Activated CD8-positive, alpha-beta memory T cell treated with anti-CD3 and anti-CD28 coated beads, Interleukin-2, amount 50 U/mL, for 4 hours (primary cell): ENCODE measurements at places on chromosomes 5 and 9.
A peak's percentile ranks its signal among the peaks of the same experiment; 100 is the strongest.

GRCh38 chr5:14081791-14082190 lies 61.4 kb upstream of the TRIO start:
- no peak for DNase-seq

- no peak for DNase-seq
Observed at GRCh38 chr5:55603922-55604321, 69.2 kb upstream of the PLPP1 start.

DNA sequence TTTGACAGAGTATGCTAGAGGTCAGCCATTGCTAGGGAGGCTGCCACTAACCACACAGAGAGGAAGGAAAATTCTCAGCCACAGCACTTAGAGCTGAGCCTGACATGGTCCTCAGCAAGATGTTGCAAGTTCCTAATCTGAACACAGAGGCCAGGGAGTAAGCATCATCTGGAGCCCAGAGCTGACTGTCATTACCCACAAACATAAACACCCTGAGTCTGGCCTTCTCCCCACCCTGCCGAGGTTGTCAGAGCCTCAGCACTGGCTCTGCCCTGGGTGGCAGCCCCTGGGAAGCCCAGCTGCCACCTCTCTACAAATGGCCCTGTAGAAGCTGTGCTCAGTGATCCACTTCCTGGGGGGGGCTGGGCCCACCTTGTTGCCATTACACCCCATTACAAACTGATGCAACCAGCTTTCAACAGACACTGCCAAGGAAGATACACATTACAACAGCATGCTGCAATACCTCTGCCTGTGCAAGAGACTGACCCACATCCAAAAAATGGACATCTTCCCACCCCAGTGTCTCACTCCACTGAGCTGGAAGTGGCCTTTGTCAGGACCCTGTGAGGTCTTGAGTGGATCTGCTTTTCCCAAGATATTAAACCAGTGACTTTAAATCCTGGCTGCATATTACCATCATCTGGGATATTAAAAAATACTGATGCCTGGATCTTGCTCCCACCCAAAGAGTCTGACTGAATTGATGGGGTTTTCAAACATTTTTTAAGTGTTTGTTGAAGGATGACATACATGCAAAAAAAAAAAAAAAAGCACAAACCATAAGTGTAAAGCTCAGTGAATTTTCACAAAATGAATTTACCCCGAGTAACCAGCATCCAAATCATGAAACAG lies 33.0 kb downstream of the IRF1 start:
- DNase-seq, result peak; percentile 47

DNA sequence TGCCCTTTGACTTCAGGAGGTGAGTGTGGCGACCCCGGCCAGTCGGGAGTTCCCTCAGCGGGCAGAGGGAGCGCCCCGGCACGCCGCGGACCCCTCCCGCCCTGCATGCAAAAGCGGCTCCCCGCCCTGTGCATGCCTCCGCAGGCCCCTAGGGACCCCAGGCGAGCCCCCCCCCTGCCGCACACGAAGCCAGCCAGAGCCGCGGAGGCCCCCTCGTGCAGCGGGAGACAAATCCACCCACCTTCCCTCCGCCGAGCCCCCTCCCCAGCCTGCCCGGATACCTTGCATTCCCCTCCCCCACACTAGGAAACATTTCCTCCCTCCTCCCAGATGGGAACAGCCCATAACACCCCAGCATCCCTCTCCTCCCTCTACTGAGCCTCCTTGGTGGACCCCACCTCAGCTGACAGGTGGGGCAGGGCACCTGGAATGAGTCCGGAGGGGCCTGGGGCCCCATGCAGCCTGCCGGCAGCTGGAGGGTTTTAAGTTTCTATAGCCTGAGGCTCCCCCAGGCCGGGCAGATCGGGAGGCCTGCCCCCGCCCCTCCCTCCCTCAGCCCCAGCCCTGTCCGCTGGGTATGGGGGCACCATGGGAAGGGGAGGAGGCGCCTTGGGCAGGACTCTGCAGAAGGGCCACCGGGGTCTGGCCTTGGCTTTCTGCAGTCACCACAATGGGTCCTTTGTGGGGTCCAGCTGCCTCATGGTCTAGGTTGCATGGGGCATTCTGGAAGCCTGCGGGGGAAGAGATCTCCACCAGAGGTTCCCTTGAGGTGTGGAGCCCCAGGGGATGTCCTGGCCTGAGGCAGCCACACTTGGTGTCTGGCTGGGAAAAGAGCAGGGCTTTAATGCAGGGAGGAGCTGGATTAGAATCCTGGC lies 601 bp downstream of the ERGIC1 start:
- DNase-seq, result no peak

DNA sequence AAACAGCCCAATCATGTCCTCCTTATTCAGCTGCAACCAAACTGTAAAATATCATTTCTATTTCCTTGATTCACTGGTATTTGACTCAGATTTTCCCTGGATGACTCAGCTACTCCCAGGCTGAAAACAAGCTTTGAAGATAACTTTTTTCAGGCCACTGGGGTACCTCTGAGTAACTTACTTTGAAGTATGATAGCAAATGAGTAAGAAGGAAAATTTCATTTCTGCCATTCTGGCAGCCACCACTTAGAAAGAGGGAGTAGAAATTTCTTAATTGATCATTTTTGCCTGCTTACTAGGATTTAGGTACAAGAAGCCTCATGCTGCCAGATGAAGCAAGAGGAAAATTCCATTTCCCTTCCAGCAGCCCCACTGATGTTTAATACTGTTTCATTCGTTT lies 247.4 kb downstream of the PRELID2 start:
- DNase-seq, result no peak

DNA sequence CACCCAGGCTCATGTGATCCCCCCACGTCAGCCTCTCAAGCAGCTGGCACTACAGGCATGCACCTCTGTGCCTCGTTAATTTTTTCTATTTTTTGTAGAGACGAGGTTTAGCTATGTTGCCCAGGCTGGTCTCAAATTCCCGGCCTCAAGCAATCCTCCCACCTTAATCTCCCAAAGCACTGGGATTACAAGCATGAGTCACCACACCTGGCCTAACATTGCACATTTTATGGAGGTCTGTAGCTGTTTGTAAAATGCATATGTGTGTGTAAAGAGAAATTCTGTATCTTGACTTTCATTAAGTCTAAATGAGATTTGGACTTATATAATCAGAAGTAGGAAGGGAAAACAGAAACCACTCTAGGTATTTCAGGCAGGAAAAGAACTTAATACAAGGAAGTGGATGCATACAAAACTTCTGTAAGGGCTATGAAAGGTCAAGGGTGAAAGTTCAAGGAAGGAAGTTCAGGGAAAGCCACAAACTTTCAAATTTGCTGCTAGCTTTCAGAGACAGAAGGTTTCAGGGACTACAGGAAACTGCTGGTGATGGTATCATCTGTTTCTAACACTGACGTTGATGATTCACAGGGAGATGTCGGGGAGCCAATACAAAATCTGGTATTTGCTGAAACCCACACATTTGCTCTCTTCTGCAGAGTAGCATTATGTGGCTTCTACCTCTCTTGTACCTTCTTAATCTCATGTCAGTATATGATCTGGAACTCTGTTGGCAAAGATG lies 209.4 kb downstream of the PIK3R1 start:
- no peak for DNase-seq

DNA sequence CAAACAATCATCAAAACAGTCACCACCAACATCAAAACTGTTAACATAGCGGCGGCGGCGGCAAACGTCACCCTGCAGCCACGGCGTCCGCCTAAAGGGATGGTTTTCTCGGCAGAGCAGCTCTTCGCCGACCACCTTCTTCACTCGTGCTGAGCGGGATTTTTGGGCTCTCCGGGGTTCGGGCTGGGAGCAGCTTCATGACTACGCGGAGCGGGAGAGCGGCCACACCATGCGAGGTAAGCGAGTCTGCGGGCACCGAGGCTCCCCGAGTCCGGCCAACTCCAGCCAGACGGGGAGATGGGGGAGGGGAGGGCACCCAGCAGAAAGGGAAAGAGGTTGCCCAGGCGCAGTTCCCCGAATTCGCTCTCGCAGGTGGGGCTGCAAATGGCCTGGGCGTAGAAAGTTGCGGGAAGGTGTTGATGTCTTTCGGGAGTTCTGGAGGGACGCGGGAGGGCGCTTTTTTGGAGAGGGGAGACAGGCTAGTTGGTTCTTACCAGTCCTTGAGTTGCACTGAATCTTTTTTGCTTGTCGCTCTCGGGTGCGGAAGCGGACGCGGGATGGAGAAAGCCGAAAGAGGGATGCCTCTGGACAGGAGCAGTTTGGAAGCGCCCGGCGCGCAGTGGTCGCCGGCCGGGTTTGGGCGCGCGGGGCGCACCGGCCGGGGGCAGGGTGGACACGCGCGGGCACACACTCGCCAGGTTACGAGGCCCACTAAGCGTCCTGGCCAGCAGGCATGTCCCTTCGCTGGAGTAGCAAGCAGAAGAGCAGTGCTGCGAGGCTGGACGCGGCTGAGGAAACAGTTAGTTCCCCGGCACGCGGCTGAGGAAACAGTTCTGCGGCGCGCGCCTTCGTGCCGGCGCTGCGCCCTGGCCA lies 849 bp downstream of the RORB start:
- DNase-seq, result no peak

GRCh38 chr9:37921168-37921510 lies 17.2 kb upstream of the SLC25A51 start:
- DNase-seq, result no peak

DNA sequence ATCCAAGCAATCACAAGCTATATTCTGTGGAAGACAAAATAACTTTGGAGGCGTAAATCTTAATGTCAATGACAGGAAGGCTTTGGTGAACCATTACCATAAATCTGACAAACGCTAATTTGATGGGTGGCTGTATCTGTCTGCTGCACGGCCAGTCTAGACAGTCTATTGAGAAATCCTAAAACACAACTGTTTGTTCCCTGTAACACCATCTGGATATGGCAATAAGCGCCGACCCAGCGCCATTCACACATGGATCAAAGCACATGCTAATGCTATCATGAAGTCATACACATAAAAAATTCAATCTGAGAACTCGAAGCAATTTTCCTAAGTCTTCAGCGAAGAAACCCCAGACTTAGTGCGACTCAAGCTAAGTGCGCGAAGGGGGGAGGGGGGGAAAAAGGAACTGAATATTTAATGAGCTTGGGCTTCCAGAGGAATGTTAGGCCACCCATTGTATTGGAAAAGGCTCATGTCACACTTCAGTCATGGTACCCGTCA lies 95.1 kb downstream of the ARL15 start:
- no peak for DNase-seq

DNA sequence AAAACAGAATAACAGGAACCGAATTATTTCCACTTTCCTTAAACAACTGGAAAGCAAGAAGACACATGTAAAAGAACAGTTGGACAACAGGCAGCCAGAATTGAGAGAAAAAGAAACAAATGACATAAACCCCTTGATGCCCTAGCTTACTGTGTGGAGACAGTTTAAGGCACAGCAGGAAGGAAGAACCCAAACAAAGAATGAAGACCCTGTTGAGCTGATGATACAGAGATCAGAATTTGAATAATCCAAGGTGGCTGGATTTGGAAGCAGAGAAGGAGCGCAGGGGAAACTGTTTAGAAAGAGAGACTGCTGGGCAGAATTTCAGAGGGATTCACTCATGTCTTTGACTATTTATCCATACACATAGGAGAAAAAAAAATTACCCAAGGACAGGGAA lies 316.3 kb upstream of the POU5F2 start:
- DNase-seq, result no peak
